Thyroid gland (tissue), 4 donors: ENCODE measurements at places on chromosomes 12 and 14.

GRCh38 chr12:116426391-116427136 is 132.6 kb upstream of the MAP1LC3B2 start:
- DNase-seq = no peak

DNA sequence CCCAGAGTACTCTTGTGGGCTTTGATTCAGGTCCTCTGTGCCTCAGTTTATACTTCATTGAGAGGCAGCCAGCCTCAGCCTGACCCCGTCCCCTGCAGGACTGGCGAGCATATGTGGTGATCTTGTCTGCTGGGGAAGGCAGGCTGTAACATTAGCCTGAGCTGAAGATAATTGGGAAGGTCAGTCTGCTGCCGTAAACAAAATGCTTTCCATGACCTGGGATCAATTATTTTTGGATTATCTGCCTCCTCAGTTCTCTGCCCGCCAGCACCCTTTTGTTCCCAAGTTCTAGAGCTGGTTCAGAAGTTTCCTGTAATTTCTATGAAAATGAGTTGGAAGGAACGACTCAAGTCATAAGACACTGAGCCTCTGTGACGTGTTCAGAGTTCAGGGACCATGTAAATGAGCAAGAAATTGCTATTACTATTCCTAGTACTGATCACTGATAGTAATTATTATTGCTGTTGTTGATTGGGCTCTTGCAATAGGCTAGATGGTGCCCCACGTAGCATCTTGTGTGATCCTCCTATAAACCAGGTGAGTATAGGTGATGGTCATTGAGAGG is 4.5 kb downstream of the ORAI1 start:
- no peak for DNase-seq

GRCh38 chr12:76764856-76765255 is 941 bp downstream of the ZDHHC17 start:
- DNase-seq = no peak

DNA sequence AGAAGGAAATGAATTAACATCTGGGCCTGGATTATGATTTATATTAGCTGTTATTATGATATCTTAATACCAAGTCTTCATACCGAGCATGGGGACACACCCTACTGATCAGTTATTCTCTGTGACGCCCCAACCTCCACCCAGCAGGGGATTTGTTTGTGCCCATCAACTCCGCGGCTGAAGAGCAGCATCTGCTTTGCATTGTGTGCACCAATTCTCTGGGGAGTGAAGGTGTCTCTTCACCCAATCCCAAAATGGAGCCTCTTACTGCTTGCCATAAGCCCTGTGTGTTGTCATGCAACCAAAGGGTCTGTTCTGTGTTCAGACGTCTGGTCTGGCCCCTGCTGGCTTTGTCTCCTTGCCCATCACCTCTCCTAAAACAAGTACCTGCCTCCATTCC is 25.4 kb downstream of the DHRS2 start:
- DNase-seq = no peak

DNA sequence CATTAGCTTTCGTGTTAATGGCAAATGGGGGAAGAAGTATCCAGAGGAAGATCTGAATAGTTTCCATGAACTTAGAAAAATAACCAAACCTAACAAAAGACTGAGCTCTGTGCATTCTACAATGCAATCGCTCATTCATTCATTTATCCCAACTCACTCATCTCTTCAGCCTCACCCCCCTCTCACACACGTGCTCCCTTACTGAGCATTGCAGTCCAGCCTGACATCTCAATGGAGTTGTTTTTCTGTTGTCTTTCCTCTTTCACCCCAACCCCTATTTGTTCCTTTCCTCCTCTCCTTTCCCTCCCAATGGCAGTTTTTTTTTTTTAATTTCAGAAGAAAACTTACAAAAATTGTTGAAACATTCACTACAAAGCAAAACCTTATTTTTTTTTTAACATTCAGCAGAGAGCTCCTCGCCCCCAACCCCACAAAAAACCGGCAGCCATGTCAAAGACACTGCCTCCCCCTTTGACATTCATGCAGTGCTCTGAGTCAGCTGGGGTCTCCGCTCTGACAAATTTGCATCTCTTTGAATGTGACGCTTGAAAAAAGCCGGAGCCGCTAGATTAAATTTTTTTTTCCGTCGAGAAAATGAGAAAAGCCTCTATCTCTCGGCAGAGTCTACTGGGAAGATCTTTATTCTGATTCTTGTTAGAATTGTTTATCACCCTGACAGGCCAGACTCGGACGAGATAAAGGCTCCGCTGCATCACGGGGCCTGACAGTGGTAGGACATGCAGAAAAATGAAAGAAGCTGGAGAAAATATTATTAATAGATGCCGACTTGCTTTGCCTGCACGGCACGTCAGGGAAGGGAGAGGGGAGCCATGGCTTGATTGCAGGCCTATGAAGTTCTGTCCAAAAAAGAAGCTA is 775.6 kb downstream of the VRK1 start:
- DNase-seq = no peak

GRCh38 chr12:6532051-6532926 is 2.0 kb upstream of the GAPDH start:
- peak; percentile 90 for DNase-seq

- DNase-seq = no peak
Observed at GRCh38 chr12:108728820-108729611, 2.3 kb downstream of the CORO1C start.

- peak; percentile 58 for DNase-seq
Observed at GRCh38 chr14:22432348-22432976, 156.6 kb downstream of the DAD1 start.

DNA sequence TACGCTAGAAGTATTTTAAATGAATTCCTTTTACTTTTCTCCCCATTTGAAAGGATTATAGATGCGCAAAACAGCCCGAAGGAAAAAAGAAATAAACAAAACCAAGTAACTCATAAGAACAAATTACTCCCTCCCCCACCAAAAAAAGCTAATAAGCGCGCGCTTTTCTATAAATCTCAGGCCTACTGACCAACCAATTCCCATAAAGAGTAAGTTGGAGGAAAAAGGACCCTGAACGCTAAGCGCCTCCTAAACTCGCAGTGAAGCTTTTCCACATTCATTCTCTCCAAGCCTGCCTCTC is 588 bp downstream of the MBIP start:
- DNase-seq = no peak

GRCh38 chr12:103269946-103270345 is 225.8 kb downstream of the C12orf42 start:
- no peak for DNase-seq

DNA sequence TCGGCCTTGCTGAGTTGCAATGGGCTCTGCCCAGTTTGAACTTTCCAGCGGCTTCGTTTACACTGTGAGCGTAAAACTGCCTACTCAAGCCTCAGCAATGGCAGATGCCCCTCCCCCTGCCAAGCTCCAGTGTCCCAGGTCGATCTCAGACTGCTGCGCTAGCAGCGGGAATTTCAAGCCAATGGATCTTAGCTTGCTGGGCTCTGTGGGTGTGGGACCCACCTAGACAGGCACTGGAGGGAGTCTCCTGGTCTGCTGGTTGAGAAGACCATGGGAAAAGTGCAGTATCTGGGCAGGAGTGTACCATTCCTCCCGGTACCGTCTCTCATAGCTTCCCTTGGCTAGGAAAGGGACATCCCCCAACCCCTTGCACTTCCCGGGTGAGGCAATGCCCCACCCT is 88.2 kb downstream of the KLHL28 start:
- no peak for DNase-seq

GRCh38 chr12:94829552-94829951 is 173.9 kb downstream of the NDUFA12 start:
- DNase-seq = no peak

DNA sequence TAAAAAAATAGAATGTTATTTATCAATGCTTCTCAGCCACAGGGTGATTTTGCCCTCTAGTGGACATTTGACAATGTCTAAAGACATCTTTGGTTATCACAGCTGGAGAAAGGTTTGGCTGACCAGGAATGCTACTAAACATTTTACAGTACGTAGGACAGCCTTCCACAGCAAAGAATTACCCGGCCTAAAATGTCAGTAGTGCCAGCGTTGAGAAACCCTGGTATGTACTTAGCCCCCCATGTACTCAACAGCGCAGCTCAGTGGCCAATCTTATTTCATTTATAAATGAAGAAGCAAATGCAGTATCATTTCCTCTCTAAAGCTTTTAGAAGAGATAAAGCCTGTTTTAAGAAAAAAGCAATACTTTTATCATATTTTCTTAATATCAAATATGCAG is 5.8 kb downstream of the MARK3 start:
- DNase-seq = peak; percentile 31

DNA sequence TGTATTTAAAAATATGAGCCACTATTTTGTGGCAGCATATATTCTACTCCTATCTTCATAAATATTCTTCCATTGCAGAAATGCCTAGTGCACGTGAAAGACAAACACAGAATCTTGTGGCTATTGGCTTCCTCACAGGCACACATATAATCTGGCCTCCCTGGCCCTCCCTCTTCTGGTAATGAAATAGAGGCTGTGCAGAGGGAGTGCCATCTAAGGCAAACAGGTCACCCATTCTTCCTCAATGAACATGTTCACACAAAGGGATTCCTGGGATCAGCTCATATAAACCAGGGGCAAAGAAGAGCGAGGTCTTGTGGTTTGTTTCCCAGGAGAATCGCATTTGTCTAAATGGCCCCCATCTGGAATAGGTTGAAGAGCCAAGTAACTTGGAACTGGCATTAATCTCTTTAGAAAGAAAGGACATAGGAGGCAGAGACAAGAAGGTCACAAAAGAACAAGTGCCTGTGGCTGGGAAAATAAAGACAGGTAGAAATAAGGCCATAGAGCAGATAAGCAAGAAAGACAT is 171.6 kb upstream of the PTPRQ start:
- no peak for DNase-seq

- DNase-seq = peak; percentile 59
Observed at GRCh38 chr12:113439606-113440030, 17.4 kb downstream of the SDSL start.

DNA sequence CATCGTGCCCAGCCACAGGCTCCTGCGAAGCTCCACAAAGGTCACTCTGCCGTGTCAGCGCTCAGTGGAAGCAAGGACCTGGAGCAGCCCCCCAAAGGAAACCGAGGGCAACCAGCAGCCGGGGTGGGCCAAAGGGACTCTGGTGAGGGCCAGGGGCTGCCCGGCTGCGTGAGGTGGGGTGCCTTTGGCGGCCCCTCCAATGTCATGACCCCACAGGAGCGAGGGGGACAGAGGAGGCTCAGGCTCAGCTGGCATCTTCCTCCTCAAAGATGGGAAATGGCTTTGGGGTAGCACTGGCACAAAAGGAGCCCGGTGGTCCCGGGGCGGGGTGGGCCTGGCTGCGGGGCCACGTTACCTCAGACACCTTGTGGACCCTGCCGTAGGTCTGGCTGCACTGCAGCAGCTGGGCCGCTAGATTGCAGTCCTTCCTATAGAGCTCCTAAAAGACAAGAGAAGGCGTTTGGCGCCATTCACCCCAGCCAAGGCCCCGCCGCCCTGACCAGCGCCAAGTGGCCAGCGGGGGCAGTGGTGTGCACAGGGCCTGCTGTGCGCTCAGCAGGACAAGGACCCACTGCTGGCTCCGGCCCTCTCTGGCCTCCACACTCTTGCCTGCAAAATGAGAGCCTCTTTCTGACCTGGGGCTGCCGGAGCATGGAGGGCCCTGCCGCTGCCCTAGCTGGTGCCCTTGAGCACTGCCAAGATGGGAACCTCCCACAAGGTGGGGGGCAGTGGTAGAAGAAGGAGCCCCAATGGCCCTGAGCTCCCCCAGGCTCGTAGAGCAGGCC is 46.9 kb downstream of the BEGAIN start:
- no peak for DNase-seq

DNA sequence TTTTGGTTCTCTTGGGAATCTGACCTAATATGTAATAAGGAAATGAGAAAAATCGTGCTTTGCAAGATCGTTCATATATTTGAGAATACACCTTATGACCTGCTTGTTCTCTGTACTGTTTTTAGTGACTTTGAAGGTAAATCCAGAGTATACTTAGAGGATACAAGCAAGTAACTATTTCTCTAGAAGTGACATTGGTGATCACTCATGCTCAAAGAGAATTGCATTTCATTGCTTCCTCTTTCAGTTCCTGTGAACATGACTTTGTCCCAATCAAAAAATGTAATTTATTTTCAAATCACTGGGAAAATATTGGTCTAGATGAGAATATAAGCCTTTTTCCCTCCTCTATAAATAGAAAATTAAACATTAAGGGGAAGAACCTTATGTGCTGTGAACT is 2.7 kb downstream of the KTN1 start:
- DNase-seq = no peak

DNA sequence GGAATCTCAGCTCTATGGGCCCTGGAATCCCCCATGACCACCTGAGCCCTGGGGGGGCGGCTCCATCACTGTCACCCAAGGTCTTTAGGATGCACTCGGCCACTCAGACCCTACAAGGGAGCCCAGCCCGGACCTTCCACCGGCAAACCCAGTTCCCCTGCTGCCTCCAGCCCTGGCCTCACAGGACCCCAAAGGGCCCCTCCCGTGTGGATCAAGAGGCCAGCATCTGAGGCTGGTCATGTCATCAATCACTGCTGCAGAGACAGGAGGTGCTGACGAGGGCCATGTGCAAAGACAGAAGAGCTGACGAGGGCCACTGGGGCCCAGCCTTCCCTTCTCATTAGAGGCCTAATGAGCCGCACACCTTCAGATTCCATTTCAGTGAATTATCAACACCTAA is 39.0 kb upstream of the SFSWAP start:
- no peak for DNase-seq

GRCh38 chr12:110365489-110366320 is 37.8 kb downstream of the ANAPC7 start:
- DNase-seq = no peak

- no peak for DNase-seq
Observed at GRCh38 chr14:52860910-52861309, 69.5 kb upstream of the GNPNAT1 start.

- no peak for DNase-seq
Observed at GRCh38 chr14:43207189-43207588, 1299.9 kb downstream of the FSCB start.

GRCh38 chr12:101889211-101889752 is 11.9 kb downstream of the DRAM1 start:
- no peak for DNase-seq

DNA sequence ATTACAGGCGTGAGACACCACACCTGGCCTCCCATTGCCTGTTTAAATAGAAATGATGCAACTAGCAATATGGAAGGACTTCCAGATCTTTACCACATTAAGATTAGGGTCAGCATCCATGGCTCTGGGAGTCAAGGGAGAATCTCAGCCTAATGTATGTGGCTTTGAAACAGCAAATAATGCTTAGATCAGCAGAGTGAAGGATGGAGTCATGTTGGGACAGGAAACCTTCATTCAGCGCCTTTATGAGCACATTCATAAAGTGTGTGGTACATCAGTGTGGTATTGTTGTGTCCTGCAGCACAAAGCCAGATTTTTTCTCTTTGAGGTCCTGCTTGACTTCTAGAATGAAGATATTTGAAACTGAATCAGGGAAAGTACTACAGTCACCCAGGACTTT is 15.3 kb upstream of the SPSB2 start:
- no peak for DNase-seq

GRCh38 chr14:96630281-96630680 is 128.1 kb downstream of the PAPOLA start:
- DNase-seq = no peak

DNA sequence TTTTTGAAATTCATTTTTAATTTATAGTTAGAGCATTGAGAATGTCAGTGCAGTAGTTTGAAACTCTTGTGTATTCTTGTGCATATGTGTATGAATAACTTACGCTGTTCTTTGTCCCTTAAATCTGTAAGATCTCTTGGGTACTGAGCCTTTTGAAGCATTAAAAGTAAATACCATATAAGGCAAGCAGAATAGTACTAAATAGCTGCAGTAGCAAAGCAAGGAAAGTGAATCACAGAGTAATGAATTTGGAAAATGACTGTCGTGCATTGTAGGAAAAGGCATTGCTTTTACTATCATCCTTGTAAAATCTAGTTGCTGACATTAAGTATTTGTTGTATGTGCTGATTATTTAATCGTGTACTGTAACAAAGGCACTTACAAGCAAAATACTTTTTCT is 12.1 kb downstream of the CNOT2 start:
- no peak for DNase-seq
